Type B pancreatic cell (in vitro differentiated cells): ENCODE measurements at places on chromosomes 6 and 20.

DNA sequence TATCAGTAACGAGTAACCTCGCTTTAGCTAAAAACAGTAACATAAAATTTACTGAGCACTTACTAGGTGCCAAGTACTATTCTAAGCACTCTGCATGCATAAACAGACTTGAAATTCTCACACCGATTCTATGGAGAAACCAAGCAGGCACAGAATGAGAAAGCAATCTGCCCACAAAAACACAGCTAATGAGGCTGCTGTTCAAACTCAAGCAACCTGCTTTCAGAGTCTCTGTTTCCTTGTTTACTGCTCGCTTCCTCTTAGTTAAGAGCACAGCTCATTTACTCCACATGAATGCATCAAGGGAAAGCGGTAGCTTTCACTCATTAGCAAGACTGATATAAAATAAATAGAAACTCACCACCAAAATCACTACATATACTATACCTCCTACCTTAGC, 37.4 kb downstream of the PRKN start:
- no peak for DNase-seq

DNA sequence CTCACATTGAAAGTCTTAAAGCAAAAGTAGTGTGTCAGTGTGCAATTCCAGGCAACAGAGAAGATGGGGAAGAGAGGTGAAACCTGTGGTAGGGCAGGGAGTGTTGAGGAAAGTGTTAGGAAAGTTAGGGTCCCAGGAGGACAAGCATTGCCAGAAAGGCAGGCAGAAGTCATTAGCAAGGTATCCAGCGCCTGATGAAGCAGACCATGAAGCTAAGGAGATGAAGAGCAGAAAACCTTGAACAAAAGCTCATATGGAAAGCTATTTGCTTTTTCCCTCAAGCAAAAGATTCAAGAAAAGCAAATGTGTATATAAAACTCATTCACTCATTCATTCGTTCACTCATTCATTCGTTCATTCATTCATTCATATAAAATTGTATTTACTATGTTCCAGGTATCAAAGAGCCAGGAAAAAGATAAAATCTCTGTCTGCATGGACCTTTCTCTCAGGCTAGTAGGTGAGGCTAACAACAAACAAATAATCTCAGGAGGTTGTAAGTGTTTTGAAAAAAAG, 96.5 kb downstream of the ELOVL5 start:
- no peak for DNase-seq

DNA sequence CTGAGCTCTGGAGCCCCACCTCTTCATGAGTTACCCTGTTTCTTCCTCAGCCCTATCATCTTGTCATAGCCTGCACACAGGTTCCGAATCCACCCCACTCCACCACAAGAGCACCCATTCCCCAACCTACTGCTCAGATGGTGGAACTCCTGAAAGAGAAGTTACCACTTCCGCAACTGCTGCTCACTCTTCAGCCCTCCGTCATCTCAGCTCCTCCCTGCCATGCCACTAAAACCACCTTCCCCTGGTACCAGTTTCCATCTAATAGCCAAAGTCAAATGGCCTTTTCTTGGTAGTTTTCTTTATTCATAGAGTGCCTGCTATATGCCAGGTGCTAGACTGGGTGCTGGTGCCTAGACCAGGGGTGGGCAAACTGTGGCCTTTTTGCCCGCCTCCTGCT, 3.9 kb downstream of the RAB22A start:
- no peak for DNase-seq

GRCh38 chr6:70973604-70974003, 16.7 kb upstream of the B3GAT2 start:
- DNase-seq: no peak

DNA sequence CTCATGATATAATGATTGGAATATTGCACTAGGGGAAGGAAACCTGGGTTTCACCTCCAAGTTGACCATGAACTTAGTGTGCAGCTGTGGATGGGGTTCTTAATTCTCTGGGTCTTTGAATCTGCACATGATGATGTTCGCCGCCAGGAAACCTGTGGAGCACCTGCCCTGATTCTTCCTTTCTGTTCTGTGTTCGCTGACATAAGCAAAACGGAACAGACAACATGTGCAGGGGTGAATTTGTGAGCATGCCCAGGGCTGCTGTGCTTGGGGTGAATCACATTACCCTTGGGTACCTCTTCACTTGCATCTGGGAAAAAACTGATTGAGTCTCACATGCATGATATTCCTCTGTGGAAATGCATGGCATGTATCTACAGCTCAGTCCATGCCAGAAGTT, 48.8 kb downstream of the CAP2 start:
- no peak for DNase-seq

DNA sequence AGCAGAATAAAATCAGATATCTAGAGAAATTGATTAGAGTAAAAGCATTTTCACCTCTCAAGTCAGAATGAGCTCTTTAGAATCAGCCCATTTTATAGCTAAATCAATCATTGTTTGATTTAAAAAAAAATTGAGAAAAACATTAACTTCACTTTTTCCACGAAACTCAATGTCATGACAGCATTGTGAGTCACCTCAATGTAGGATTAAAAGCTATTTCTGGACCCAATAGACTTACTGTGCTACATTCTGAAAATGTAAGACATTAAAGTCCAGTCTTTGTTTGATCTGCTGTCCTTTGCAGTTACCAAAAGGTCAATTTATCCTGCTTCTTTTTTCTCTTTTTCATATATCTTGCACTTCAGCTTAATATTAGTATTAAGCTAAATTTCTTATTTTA, 519.4 kb upstream of the ZNF337 start:
- DNase-seq: no peak

DNA sequence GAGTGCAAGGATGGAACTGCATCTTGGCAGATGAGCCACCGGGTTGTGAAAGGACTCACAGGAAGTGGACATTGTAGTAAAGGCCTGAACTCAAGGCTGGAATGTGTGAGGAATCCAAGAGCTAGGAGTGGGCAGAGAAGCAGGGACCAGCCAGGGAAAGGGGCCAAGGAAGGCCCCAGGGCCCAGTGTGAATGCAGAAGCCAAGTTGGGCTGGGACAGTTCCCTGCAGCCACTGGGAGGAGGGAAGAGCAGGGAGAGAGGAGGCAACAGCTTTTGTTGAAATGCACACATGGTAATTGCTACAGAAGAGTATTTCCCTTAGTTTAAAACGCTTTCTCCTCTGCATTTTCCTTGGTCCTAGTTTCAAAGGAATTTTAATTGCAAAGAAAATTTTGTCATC, 34.6 kb downstream of the CDH22 start:
- DNase-seq: no peak

GRCh38 chr6:21246075-21246474, 347.5 kb upstream of the SOX4 start:
- no peak for DNase-seq

GRCh38 chr20:4635781-4636180, 85.9 kb upstream of the PRND start:
- no peak for DNase-seq
